Sigmoid colon (tissue), 7 donors: ENCODE measurements at places on chromosomes 16 and 17. TPM values are rescaled to one million over a fixed set of nuclear protein-coding genes. Genes with fewer than 3 reads are reported as not detected.
A peak's percentile ranks its signal among the peaks of the same experiment; 100 is the strongest.

GRCh38 chr17:19874256-19874655 is 6.5 kb upstream of the ULK2 start:
- no peak overlapping the region for H3K27ac ChIP-seq
- H3K4me1 ChIP-seq: no peaks in the 10 kb centered on the region
- no peaks in the 10 kb centered on the region for H3K27me3 ChIP-seq
- H3K4me3 ChIP-seq: no peak overlapping the region
- DNase-seq: no peak

GRCh38 chr17:37637956-37638355 is 5.3 kb downstream of the DDX52 start:
- H3K4me3 ChIP-seq: no peak overlapping the region
- H3K27me3 ChIP-seq: no peaks in the 10 kb centered on the region
- H3K4me1 ChIP-seq: peaks cover 35% of the 10 kb centered on the region
- DNase-seq: no peak

DNA sequence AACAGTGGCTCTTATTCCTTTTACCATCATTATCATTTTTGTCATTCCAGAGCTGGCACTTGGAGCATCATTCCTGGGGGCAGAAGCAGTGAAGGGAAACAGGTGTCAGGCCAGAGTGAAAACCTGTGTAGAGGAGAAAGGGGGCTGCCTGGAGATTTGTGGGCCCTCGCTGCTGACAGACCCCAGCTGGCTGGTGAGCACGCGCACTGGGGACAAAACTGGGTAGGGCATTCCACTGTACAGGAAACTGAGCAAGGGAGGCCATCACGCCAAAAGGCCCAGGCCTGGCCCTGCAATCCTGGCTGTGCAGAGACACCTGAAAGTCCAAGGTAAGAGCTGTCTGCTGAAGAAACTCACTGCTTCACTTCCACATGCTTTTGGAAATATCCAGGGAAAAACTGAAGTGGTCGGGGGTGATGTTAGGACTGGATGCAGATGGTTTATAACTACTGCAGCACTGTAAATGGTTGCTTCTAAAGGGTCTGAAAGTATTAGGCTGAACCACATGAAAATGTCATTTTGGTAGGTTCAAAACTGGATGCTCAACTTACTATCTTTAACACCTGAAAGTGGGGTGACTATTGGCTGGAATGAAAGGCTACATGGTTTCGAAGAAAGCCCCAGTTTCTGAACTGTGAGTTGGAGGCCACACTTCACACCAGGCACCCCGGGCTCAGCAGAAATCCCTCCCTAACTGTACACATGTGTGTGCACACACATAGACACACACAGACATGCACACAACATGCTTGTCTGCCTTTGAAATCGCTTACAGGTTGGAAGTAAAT is 225.0 kb downstream of the C16orf78 start:
- H3K4me1 ChIP-seq: peaks cover 21% of the 10 kb centered on the region
- no peaks in the 10 kb centered on the region for H3K27me3 ChIP-seq
- H3K27ac ChIP-seq: no peak overlapping the region
- no peaks in the 10 kb centered on the region for H3K36me3 ChIP-seq

Gene SEZ6L2
- 6.2 TPM for polyA plus RNA-seq

Gene RAB11FIP3
- 13.2 TPM for polyA plus RNA-seq

GRCh38 chr17:82647593-82648164 is 565 bp downstream of the WDR45B start:
- DNase-seq: peak; percentile 74
- peaks cover 30% of the 10 kb centered on the region for H3K4me1 ChIP-seq
- H3K27me3 ChIP-seq: no peaks in the 10 kb centered on the region

Gene NRN1L
- not detected for polyA plus RNA-seq

DNA sequence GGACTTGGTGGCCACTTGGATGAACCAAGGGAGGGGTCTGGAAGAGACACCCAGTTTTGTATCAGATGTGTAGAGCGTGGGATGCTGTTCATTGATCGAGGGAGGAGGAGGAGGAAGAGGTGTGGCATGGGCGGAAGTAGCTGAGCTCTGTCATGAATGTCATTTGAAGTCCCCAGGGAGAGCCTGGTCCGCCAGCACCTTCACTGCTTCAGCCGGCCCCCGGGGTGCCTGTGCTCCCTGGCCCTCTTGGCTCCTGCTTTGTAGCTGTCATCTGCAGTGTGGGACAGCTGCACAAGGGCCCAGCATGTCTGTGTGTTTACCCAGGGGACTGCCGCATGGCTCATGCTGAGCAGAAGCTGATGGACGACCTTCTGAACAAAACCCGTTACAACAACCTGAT is 75.4 kb upstream of the RBL2 start:
- DNase-seq: no peak
- no peaks in the 10 kb centered on the region for H3K27me3 ChIP-seq
- no peaks in the 10 kb centered on the region for H3K4me1 ChIP-seq
- H3K27ac ChIP-seq: no peak overlapping the region
- H3K36me3 ChIP-seq: no peaks in the 10 kb centered on the region

DNA sequence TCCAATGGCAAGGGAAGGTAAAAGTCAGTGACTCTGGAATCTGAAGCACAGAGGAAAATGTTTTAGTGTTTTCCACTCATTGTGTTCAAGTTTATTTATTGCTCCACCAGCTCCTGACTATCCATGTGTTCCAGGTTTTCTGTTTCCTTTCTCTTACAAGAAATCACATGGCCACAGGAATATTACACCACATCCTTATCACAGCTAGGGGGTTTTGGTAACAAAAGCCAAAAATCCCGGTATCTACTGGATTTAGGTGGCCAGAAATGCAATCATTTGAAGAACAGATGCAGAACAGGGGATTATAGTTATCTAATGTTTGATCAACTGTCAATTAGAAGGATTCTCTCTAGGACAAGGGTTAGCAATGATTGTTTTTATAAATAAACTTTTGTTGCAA is 47.9 kb downstream of the STH start:
- no peak overlapping the region for H3K4me3 ChIP-seq
- peaks cover 38% of the 10 kb centered on the region for H3K4me1 ChIP-seq
- DNase-seq: no peak
- H3K27ac ChIP-seq: peak overlapping the region; percentile 12
- peaks cover 3% of the 10 kb centered on the region for H3K36me3 ChIP-seq

Gene ST6GALNAC1
- polyA plus RNA-seq: 146 TPM

Gene HBQ1
- polyA plus RNA-seq: 0.19 TPM

Gene NPIPA8
- polyA plus RNA-seq: 13.8 TPM
